ENCODE measurements at places on chromosomes 1 and 21.

DNA sequence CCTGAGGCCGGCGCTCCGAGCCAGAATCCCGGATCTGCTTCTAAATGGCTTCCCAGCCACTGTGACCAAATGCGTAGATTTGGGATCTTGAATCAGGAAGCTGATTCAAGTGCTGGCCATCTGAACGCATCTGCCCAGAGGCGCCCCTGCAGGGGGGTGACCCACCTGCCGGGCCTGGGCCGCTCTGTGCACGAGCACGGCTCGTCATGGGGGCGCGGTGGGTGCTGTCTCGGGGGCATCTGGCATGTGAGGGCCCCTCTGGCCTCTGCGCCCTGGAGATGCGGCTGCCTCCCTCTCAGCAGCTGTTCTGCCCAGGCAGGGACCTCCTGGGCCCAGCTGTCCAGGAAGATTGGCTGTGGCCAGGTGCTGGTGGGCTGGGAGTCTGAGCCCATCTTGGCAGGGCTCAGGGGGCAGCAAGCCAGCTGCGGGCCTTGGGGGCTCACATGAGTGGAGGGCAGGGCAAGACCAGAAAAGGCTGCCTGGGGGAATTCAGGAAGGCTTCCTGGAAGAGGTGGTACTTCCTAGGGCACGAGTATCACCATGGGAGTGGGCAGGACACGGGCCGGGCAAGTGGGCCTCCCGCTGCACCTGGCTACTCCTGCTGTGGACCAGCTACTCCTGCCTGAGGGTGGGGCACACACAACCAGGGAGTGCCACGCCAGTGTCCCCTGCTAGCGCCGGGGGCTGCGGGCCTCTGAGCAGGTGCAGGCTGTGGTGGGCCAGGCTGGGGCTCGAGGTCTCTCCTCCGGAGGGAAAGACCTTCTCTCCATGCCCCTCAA lies 25.1 kb downstream of the PLCH2 start:
- DNase-seq = no peak

DNA sequence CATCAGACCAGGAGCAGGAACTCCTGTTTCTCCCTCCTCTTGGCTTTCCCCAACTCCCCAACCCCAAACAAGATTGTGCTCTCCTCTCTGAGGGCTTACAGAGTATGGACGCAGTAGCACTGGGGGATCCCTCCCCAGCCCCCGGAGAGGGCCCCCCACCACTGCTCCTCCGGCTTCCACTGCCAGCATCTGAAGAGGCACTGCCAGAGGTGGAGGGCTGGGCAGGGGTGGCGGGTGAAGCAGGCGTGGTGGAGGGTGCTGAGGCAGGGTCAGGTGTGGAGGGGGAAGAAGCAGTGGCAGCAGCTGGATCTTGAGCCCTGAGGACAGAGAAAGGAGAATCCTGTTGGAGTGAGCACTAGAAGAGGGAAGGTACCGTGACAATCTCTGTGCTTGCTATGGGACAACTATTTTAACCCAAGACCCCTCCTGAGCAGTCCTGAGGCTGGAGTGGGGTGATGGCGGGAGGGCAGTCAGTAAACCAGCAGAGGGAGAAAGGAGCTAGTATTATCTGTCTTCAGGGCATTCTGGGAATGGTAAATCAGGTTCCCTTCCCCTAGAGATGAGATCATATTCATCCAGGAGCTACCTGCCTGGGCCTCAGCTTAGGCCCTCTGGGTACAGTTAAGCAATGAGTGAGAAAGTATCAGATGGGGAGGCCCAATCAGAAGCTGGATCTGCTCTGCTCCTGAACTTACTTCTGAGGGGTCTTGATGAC lies 2.4 kb downstream of the UBQLN4 start:
- DNase-seq = no peak

GRCh38 chr1:66302815-66303214 lies 231.1 kb upstream of the SGIP1 start:
- DNase-seq = no peak

- peak; percentile 85 for DNase-seq
These were observed 18.6 kb downstream of the AZIN2 start for GRCh38 chr1:33099290-33100118.

GRCh38 chr1:197811769-197812168 lies 36.5 kb upstream of the DENND1B start:
- no peak for DNase-seq

DNA sequence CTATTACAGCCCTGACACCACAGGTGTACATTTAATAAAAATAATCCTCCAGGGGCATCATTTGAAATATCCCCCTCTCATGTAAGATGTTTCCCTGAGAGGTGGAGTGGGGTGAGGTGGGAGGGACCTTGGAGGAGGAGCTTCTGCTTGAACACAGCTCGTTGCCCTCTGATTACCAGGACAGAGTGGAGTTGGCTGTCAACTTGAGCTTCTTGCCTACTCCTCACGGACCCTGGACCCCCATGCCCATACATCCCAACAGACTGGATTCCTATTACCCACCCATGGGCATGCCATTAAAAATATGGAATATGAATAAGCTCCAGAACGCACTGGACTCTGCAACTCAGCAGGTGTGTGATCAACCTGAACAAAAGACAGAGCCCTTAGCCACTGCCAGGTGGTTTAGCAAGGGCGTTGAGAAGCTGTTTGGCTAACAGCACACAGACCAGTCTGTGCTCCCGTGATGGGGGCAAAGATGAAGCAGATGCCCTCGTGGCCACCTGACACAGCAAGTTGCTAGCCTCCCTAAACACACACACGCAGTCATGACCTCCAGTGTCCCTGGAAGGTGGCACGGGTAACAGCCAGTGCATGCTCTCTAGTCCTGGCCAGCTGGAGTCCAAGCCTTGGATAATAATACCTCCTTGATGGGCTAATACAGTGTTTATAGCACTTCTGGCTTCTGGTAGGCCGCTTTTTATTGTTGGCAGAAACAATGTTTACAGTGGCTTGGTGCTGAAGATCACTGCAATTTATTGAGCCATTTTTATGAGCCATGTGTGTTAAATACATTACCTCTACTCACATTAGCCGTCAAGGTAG lies 155.0 kb downstream of the TOMM20 start:
- no peak for DNase-seq

DNA sequence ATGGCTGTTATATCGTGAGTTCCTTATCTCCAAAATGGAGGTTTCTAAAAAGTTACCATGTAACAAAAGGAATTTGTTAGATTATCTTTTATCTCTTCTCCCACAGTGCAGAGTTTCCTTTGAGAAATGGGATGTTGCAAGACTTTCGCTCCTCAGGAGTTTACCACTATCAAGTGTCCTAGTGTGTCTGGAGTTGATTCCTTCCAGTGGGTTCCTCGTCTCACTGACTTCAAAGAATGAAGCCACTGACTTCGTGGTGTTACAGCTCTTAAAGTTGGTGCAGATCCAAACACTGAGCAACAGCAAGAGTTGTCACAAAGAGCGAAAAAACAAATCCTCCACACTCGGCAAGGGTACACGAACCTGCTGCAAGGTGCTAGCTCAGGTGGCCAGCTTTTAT lies 37.0 kb downstream of the SPAG17 start:
- DNase-seq = no peak

- no peak for DNase-seq
These were observed 6.3 kb downstream of the ARID1A start for GRCh38 chr1:26701995-26702679.
